ENCODE measurements at places on chromosomes 5 and 9. TPM values are rescaled to one million over a fixed set of nuclear protein-coding genes. Genes with fewer than 3 reads are reported as not detected.

The SPATA31A3 gene
- not detected for total RNA-seq

The SPATA31D4 gene
- total RNA-seq: not detected

The GABRA1 gene
- not detected for total RNA-seq

The ZNF883 gene
- total RNA-seq: 6.8 TPM

The TAS2R1 gene
- not detected for total RNA-seq

The BAAT gene
- total RNA-seq: not detected

The FGF18 gene
- total RNA-seq: not detected

The PRLR gene
- total RNA-seq: 1.7 TPM

The SPATA31C1 gene
- total RNA-seq: not detected

The ZNF454 gene
- total RNA-seq: not detected

The GGTA1 gene
- total RNA-seq: not detected

The SLC34A1 gene
- total RNA-seq: not detected

The ITGA2 gene
- 76.6 TPM for total RNA-seq

The SHOC1 gene
- not detected for total RNA-seq

The POLR3G gene
- total RNA-seq: 16.4 TPM

The GZMA gene
- total RNA-seq: not detected

The CDKN2B-AS1 gene
- 1.1 TPM for total RNA-seq

The TRAF1 gene
- total RNA-seq: 0.66 TPM

The BTNL8 gene
- total RNA-seq: not detected

The PCDHA9 gene
- not detected for total RNA-seq

The RMRP gene
- total RNA-seq: 35,096 TPM

The AGXT2 gene
- not detected for total RNA-seq

All from HFFc6 (cell line).